ENCODE measurements at places on chromosomes 3 and 15. TPM values are rescaled to one million over a fixed set of nuclear protein-coding genes. Genes with fewer than 3 reads are reported as not detected.

Gene SLC25A36
- total RNA-seq: 90.5 TPM

Gene SERINC4
- total RNA-seq: not detected

Gene DUOXA1
- total RNA-seq: not detected

Gene SLCO2A1
- total RNA-seq: under 0.01 TPM

Gene AGTR1
- 0.55 TPM for total RNA-seq

Gene AADACL2
- total RNA-seq: not detected

Measured in uterine smooth muscle cell (primary cell).